Naive thymus-derived CD4-positive, alpha-beta T cell (primary cell): ENCODE measurements at places on chromosomes 16 and 17.

- no peak for DNase-seq
Measured at GRCh38 chr17:77719806-77720205, 238.7 kb upstream of the TNRC6C start.

- DNase-seq: no peak
Measured at GRCh38 chr17:4426499-4427208, 7.1 kb upstream of the SPNS3 start.

GRCh38 chr17:75345514-75346167 lies 56.4 kb upstream of the SLC25A19 start:
- peak; percentile 58 for DNase-seq

- DNase-seq: no peak
Measured at GRCh38 chr17:13027246-13027645, 9.4 kb upstream of the ELAC2 start.

DNA sequence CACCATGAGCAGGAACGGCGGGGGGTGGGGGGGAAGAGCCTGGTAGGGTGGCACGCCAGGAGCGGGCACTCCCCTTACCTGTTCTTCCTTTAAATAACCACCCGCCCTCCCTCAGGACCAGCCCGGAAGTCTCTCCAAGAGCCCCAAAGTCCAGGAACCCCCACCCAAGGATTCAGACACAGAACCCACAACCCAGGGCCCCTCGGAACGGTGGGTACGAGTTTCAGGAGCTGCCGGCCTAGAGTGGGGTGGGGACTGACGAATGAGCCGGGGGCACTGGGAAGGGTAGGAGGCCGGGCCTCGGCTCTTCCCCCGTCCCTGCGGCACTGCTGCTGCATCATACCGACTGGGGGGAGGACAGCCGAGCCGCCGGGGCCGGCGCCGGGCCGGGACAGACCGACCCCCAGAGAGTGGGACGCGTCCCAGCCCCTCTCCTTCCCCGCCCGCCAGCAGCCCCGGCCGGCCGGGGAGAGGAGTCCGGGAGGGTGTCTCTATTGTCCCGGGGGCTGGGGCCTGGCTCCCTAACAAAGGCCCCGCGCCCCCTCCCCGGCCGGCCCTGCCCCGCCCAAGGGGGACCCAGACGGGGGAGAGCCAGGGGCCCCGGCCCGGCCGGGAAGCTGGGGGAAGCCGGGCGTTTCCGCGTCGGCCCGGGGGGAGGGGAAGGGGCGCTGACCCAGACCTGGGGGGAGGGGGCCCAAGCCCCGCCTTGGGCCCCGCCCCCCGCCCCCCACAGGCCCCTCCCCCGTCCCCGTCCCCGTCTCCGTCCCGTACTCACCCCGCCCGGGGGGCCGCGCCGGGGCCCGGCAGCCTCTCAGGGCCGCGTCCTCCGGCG lies 747 bp downstream of the ATXN7L3 start:
- peak; percentile 58 for DNase-seq

GRCh38 chr16:55577887-55578286 lies 11.4 kb downstream of the CAPNS2 start:
- no peak for DNase-seq

- no peak for DNase-seq
Measured at GRCh38 chr16:49353680-49354079, 19.9 kb upstream of the C16orf78 start.

DNA sequence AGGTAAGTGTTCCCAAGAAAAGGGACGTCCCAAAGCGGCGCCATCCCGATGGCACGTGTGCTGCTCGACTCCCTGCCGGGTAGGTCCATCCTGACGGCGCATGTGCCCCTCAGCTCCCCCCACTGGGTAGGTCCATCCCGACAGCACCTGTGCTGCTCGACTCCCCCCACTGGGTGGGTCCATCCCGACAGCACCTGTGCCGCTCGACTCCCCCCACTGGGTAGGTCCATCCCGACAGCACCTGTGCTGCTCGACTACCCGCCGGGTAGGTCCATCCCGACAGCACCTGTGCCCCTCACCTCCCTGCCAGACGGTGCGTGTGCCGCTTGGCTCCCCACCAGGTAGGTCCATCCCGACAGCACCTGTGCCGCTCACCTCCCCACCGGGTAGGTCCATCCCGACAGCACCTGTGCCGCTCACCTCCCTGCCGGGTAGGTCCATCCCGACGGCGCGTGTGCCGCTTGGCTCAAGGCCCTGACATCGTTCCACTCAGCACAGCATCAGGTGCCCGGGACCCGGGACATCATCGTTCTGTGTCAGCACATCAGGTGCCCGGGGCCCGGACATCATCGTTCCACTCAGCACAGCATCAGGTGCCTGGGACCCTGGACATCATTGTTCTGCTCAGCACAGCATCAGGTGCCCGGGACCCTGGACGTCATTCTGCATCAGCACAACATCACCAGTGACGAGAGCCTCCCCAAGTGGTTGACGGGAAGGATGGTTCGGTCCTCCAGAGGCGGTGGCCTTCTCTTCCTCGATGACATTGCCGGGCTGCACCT lies 5.7 kb upstream of the FN3K start:
- no peak for DNase-seq

DNA sequence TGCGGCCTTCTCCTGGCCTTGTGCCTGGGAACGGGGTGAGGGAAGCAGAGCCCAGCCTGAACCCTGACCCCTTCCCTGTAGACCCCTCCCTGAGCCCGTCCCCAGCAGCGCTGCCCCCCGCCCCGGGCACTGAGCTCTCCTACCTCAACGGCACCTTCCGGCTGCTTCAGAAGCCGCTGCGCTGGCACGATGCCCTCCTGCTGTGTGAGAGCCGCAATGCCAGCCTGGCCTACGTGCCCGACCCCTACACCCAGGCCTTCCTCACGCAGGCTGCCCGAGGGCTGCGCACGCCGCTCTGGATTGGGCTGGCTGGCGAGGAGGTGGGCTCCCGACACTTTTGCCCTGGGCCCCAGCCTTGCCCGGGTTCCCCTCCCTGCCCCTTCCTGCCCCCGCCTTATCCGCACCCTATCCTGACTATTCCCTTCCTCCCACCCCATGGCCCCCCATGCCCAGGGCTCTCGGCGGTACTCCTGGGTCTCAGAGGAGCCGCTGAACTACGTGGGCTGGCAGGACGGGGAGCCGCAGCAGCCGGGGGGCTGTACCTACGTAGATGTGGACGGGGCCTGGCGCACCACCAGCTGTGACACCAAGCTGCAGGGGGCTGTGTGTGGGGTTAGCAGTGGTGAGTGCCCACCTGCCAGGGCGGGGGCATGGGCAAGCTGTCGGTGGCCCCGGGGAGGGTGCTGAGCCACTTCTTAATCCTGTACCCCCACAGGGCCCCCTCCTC lies 62.1 kb downstream of the MRC2 start:
- no peak for DNase-seq
